ENCODE measurements at places on chromosomes 2 and 18. TPM values are rescaled to one million over a fixed set of nuclear protein-coding genes. Genes with fewer than 3 reads are reported as not detected.

EHBP1 gene
- 70.8 TPM for total RNA-seq

DNA sequence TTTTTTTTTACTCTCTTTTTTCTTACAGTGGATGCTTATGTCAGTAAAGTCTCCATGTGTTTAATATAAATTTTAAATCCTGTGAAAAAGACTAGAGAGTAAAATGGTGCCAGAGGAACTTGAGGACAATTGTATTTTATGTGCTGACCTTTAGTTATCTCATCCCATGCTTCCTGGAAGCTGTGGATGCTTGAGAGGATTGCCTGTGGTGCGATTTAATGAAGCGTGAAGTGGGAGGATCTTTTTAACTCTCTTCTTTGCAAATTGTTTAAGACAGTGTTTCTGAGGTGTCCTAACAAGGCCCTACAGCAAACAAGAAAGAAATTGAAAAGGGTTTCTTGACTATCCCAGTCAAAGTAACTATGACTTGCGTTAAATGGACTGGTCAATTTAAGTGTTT, 84.2 kb downstream of the DTNA start:
- DNase-seq = no peak

- no peak for DNase-seq
Observed at GRCh38 chr2:219251656-219252055, 1.4 kb upstream of the TUBA4B start.

- no peak for DNase-seq
Observed at GRCh38 chr2:85954590-85955458, 66.0 kb upstream of the ST3GAL5 start.

- DNase-seq = no peak
Observed at GRCh38 chr2:9714630-9715214, 83.9 kb upstream of the YWHAQ start.

ADD2 gene
- 3.3 TPM for total RNA-seq

DNA sequence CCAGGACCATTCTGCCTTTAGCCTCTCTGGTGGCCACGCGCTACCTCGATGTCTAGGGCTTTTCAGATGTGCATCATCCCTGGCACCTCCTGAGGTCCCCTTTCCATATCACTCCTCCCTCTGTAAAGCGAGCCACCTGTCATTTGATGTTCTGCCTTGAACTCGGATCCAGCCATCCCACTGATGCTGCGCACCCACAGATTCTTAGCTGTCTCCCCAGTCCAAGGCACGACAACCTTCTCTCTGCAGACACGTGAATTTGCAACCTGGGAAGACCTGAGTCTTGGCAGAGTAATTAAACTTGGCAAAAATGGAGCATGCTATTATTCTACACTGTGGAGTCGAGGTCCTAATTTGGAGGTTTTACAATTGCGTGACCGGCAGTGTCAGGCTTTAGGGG, 61.9 kb downstream of the NGEF start:
- no peak for DNase-seq

NUP35 gene
- total RNA-seq = 12.6 TPM

CYP26B1 gene
- total RNA-seq = 41.9 TPM

MBP gene
- 45.2 TPM for total RNA-seq

GRCh38 chr2:118527571-118527970, 319.9 kb downstream of the EN1 start:
- DNase-seq = no peak

GRCh38 chr2:240255811-240256703, 115.6 kb upstream of the OTOS start:
- DNase-seq = peak; percentile 82

HOXD12 gene
- not detected for total RNA-seq

DCDC2C gene
- not detected for total RNA-seq

All from mesenteric fat pad (tissue), 1 donor.